WTC11 (cell line): ENCODE measurements at places on chromosomes 12 and 14. TPM values are rescaled to one million over a fixed set of nuclear protein-coding genes. Genes with fewer than 3 reads are reported as not detected.

- H3K27ac ChIP-seq: no peak overlapping the region
- no peaks in the 10 kb centered on the region; the same call in none of the 2 replicates for H3K27me3 ChIP-seq
- DNase-seq: no peak
- H3K4me3 ChIP-seq: no peak overlapping the region
- peaks cover 67% of the 10 kb centered on the region for H3K36me3 ChIP-seq
- no peaks in the 10 kb centered on the region for H3K4me1 ChIP-seq
Observed at GRCh38 chr12:34393821-34394150, 371.5 kb downstream of the ALG10 start.

DNA sequence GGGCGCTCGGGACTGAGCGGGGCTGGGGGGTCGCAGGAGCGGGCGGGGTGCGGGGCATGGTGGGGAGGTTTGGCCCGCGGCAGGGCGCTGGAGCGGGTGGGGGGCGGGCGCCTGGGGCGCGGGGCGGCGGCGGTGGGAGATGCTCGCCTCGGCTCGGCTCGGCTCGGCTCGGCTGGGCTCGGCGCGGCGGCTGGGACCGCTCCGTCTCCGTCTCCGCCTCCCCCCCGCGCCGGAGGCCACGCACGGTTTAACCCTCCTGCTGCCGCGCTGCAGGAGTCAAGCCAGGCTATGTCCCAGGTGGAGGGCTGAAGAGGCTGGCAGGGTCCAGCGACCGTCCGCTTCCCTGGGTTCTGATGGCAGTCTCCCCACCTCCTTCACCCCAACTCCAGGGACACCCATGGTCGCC lies at the start of gene PIANP:
TSS of gene PIANP (minus strand) at position 170 of the 406 bp plus-strand sequence. CDS start 2,754 bp downstream, outside the sequence.
- no peaks in the 10 kb centered on the region for H3K36me3 ChIP-seq
- H3K4me1 ChIP-seq: peaks cover 31% of the 10 kb centered on the region
- H3K27me3 ChIP-seq: peaks cover 68% of the 10 kb centered on the region
- DNase-seq: peak; percentile 34
- no peak within 1 kb of the TSS for H3K27ac ChIP-seq

GRCh38 chr14:60643463-60644314 lies 5.6 kb downstream of the SIX1 start:
- peaks cover 87% of the 10 kb centered on the region for H3K4me1 ChIP-seq
- H3K27me3 ChIP-seq: peaks cover 100% of the 10 kb centered on the region
- no peak for DNase-seq
- peak overlapping the region; percentile 59 for H3K4me3 ChIP-seq

GRCh38 chr12:110563702-110564470 lies 19.2 kb downstream of the PPTC7 start:
- H3K4me3 ChIP-seq: no peak overlapping the region
- DNase-seq: no peak
- peaks cover 29% of the 10 kb centered on the region for H3K4me1 ChIP-seq
- H3K27ac ChIP-seq: peak overlapping the region; percentile 41; the same call in 1 of the 2 replicates

GRCh38 chr14:105322791-105323556 lies 8.4 kb downstream of the PACS2 start:
- H3K4me3 ChIP-seq: no peak overlapping the region
- H3K36me3 ChIP-seq: 0 out of 2 replicates have a peak, but pooled peaks cover 3% of the 10 kb centered on the region
- H3K27ac ChIP-seq: peak overlapping the region; percentile 80

GRCh38 chr14:65413739-65414045 lies 1.2 kb downstream of the FUT8 start:
- H3K4me1 ChIP-seq: peaks cover 25% of the 10 kb centered on the region
- peak overlapping the region; percentile 93 for H3K4me3 ChIP-seq
- no peak overlapping the region for H3K27ac ChIP-seq
- no peaks in the 10 kb centered on the region for H3K36me3 ChIP-seq
- no peak for DNase-seq

DNA sequence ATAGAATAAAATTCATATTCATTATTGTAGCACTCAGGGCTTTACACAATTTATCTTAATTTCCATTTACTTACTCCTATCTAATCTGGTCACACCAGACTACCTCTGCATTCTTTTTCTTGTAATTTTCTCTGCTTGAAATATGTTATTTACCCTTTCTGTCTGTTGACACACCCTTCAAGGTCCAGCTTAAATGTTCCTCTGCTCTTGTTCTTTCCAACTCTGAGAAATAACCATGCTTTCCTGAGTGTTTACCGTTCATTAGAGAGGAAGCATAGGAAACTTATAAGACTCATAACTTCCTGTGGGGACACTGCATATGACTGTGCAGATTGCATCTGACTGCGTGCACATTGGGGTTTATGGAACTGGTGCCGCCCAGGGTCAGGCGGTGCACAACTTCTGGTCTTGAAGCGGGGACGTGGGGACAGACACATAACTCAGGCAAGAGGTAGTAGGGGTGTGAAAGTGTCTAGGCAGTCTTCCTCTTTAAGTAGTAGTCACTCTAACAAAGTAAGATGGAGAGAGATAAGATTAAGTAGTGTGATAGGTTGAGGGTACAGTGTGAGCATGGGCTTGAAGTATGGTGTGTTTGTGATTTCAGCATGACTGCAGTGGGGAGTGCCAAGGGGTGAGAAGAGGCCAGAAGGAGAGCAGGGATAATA lies 42.6 kb upstream of the FOXJ2 start:
- peak overlapping the region; percentile 22; the same call in 1 of the 2 replicates for H3K27ac ChIP-seq
- H3K4me3 ChIP-seq: no peak overlapping the region
- no peak for DNase-seq
- no peaks in the 10 kb centered on the region for H3K36me3 ChIP-seq
- H3K4me1 ChIP-seq: peaks cover 9% of the 10 kb centered on the region
- H3K27me3 ChIP-seq: no peaks in the 10 kb centered on the region

DNA sequence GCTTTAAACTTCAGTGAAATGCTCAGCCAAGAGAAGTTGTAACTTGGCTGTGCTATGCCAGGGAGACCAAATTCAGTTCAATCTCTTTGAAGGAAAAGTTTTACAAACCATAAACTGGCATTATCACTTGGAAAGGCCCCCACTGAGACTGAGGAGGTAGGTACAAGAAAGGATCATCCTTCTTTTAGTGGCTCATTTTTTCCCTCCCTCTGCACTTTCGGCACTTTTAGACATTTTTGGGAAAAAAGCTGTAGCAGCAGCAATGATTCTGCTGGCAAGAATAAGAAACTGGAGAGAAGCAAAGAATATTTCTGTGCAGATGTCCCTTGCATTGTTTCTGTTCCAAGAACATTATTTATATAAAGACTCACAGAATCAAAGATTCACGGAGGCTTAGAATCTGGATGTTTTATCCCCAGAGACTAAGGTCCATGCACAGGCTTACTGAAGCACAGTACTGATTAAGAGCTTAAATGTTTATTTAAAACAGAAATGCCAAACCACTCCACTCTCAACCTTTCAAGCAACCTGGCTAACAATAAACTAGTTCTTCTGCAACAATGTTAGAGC lies 12.3 kb downstream of the ZC2HC1C start:
- H3K4me3 ChIP-seq: no peak overlapping the region
- DNase-seq: no peak
- H3K36me3 ChIP-seq: peaks cover 20% of the 10 kb centered on the region
- H3K27ac ChIP-seq: no peak overlapping the region

- no peaks in the 10 kb centered on the region for H3K36me3 ChIP-seq
- H3K4me3 ChIP-seq: no peak overlapping the region
- DNase-seq: no peak
- no peaks in the 10 kb centered on the region; the same call in 1 of the 2 replicates for H3K27me3 ChIP-seq
- H3K4me1 ChIP-seq: no peaks in the 10 kb centered on the region
Observed at GRCh38 chr14:75610834-75611233, 32.4 kb downstream of the FLVCR2 start.

- H3K4me1 ChIP-seq: 0 out of 2 replicates have a peak, but pooled peaks cover 2% of the 10 kb centered on the region
- H3K27ac ChIP-seq: no peak overlapping the region
- no peaks in the 10 kb centered on the region for H3K27me3 ChIP-seq
- no peaks in the 10 kb centered on the region for H3K36me3 ChIP-seq
Observed at GRCh38 chr12:18556161-18556560, 181.7 kb downstream of the PLCZ1 start.

Gene PTPRR
- 0.46 to 0.69 TPM (median 0.60 TPM) in 3 replicates for total RNA-seq

Gene HOTAIR
- total RNA-seq: not detected in 3 replicates

Gene EPYC
- total RNA-seq: not detected in 3 replicates

Gene CSAD
- 11.5 to 12.6 TPM (median 12.3 TPM) in 3 replicates for total RNA-seq

Gene SMOC1
- total RNA-seq: 0.76 to 1.1 TPM (median 1.0 TPM) in 3 replicates

Gene ANKS1B
- 5.4 to 6.7 TPM (median 5.8 TPM) in 3 replicates for total RNA-seq
